ENCODE measurements at places on chromosomes 1 and 21.

DNA sequence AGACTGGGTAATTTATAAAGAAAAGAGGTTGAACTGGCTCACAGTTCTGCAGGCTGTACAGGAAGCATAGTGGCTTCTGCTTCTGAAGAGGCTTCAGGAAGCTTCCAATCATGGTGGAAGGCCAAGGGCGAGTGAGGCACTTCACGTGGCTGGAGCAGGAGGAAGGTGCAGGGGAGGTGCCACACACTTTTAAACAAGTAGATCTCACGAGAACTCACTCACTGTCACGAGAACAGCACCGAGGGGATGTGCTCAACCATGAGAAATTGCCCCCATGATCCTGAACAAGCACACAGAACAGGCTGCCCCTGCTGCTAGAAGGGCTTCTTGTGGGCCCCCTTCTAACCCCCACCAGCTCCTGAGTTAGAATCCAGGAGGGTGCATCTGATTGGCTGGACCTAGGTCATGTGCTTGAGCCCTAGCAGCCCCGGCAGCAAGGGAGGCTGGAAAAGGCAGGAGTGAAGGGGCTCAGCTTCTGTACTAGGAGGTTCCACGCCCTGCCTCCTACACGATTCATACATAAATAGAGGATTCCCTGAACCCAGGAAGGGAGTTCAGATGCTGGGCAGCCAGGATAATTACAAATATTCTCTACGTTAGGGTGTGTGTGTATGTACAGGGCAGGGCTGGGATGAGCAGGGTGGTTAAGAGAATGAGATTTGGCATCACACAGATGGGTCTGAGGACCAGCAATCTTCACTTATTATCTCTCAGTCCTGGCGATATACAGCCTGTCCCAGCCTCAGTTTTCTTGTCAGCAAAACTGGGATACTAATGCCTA, 72.8 kb upstream of the ATP5PO start:
- no peak for DNase-seq

DNA sequence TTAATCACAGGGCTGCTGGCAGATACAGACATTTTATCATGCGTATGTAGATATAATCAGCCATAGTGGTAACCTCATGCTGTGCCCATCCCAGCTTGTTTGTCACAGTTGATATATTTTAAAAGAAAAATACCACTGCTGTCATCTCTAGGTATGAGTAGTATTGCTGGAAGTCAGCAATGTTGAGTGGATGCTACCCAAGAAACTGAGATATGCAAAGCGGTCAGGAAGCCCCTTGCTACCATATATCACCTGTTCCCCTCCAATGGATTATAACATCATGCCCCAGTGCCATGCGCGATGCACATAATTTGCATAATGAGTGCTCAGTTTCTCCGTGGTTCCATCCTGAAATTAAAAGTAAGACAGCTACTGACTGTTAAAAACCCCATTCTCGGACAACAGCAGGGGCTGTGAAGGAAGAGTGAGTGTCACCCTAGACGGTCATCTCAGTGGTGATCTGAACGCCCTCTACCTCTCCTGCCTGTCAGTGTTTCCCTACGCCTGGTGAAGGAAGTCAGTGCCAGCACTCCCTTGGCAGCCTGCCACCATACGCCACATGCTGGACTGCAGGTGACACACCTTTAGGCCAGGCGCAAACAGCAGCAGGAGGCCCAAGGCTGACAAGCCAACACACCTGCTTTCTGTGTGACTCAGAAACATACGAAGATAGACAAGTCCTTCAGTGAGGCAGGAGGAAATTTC, 2.7 kb downstream of the IL10RB start:
- no peak for DNase-seq

DNA sequence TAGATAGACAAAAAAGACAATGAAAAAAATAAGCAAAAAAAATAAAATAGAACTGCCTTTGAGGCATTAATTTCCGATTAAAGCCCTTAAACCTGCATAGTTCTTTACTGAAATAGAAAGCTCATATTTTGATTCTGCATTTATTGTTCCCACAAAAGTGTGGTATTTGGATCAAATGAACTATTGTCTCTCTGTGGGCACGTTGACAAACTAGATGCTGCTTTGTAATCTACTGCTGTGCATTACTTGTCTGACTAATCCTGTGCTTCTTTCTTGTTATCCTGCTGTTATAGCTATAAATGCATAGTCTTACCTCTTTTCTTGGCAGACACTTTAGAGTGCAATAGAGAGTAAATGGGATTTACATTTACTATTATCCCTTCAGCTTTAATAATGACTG, 31.4 kb upstream of the SLC35D1 start:
- no peak for DNase-seq

DNA sequence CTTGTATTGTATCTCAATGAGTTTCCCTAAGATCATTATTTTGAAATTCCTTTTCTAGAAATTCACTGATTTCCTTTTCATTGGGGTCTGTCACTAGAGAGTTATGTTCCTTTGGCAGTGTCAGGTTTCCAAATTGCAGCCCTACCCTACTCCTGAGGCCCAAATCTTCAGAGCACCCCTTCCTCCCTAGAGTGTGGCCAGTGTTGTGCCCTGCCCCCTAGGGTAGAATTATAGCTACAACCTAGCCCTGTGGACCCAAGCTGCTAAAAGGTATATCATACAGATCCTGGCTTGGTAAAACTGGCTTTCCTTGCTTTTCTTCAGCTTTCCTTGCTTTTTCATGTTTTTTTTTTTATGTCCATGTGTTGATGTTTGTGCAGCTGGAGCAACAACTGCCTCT, 60.7 kb downstream of the DIPK1A start:
- DNase-seq, result no peak

DNA sequence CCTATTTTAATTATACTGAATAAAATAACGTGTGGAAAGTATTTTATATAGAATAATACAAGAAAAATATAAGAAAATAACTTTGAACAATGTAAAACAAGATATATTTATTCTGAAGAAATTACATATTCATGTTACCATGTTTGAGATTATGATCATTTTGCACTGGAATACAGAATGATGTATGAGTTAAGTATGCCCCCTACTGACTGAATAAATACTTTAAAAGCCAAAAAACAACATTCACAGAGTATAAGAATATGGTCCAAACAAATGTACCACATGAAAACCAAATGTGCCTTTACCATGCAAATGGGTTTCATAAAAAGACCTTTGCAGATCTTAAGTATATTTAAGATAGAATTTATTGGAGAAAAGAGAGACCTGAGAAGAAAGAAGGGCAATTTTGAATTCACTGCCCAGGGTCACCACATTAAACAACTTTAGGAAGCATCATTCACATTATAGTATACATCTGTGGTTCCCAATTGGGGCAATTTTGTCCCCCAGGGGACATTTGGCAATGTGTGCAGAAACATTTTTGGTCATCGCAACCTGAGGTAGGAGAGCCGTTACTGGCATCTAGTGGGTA, 136.6 kb upstream of the GFI1 start:
- DNase-seq, result no peak

- DNase-seq, result no peak
These were observed 113.5 kb downstream of the MAP3K21 start for GRCh38 chr1:233440951-233441401.

- no peak for DNase-seq
These were observed 4.8 kb downstream of the RSPO1 start for GRCh38 chr1:37629726-37630425.

DNA sequence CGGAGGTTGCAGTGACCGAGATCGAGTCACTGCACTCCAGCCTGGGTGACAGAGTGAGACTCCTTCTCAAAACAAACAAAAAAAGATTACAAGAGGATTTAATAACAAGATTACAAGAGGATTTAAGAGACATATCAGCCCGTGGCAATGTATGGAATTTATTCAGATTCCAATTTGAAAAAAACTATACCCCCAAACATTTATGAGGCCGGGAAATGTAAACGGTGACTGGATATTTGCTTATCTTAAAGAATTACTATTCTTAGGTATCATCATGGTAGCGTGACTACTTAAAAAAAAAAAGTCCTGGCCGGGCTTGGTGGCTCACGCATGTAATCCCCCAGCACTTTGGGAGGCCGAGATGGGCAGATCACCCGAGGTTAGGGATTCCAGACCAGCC, 21.2 kb upstream of the ELK4 start:
- no peak for DNase-seq

DNA sequence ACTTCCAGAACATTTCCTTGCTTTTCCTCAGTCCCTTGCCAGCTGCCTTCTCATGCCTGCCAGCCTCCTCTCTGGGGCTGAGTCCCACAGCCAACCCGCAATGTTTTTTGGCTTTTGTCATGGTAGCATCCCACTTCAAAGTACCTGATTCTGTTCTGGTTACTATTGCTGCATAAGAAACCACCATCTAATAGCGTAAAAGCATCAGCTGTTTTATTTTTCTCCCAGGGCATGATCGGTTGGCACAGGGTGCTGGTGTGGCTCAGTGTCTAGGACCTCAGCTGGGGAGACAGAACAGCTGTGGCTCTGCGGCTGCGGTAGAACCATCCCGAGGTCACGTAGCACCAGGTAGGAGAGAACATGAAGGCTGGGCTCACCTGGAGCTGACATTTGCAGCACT, 8.9 kb upstream of the PRMT2 start:
- no peak for DNase-seq

DNA sequence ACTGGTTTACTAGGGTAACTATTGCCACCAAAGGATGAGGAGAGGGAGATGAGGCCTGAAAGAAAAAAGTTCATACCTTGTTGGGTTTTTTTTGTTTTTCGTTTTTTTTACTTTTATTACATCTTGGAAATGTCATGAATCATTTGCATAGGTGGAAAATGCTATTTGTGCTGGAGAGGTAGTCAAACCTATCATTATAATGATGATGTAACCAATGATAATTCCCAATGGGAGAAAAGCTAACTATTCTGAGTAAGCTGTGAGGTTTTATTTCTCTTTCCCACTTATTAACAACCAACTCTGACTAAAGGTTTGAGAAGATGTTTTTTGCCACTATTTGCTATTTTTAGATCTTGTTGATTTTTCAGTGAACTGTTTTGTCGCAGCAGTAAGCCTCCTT, 29.0 kb downstream of the SH3GLB1 start:
- DNase-seq, result no peak

- DNase-seq, result no peak
These were observed 45.0 kb downstream of the ZBTB40 start for GRCh38 chr1:22496536-22497160.

- no peak for DNase-seq
These were observed 15.6 kb upstream of the VAMP3 start for GRCh38 chr1:7755448-7755847.

GRCh38 chr21:44666401-44667320, at the start of gene KRTAP12-2:
Gene KRTAP12-2 (minus strand): TSS chr21:44666927. CDS start chr21:44666886, 41 bp downstream.
- DNase-seq, result no peak

DNA sequence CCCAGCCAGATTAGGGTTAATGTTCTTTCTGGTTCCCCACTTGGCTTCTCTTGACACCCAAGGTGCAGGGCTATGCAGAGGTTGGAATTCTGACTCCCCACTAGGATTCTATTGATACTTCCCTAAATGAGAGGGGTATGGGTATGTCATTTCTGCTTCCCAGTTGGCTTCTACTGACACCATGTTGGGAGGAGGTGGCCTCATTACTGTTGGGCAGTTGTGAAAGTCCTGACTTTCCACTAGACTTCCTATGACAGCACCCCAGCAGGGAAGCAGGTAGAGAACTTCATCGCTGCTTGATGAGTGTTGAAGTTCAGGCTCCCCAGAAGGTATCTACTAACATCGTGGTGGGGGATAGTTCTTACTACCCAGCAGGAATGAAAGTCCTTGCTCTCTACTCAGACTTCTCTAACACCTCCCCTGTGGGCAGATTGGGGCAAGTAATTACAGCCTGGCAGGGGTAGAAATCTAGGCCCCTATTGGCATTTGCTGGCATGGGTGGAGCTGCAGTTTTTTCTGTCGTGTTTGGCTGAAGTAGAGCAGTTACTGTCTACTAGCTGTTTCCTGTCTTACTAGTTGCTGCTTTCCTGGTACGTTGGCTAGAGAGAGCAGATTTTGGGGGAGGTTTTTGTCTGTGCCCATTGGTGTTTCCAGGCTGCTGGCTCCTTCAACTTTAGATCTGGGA, 41.5 kb downstream of the ZYG11B start:
- DNase-seq, result no peak

- DNase-seq, result no peak
These were observed 84.6 kb downstream of the NEGR1 start for GRCh38 chr1:72197786-72198185.

DNA sequence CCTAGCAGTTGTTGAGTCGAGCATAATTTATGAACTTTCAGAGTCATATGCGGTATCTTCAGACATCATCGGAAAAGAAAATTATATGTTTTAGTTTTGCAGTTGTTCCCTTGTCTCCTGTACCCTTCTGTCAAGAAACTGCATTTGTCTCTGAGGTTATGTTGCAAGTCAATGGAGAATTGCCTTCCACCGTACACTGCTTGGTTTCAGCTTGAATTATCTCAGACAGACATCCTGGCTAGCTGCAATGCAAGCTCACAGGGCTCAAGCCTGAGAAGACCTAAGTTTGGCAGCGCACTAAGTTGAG, 156.0 kb downstream of the NFIA start:
- DNase-seq, result no peak

GRCh38 chr1:240803151-240803550, 191.2 kb upstream of the GREM2 start:
- DNase-seq, result no peak

DNA sequence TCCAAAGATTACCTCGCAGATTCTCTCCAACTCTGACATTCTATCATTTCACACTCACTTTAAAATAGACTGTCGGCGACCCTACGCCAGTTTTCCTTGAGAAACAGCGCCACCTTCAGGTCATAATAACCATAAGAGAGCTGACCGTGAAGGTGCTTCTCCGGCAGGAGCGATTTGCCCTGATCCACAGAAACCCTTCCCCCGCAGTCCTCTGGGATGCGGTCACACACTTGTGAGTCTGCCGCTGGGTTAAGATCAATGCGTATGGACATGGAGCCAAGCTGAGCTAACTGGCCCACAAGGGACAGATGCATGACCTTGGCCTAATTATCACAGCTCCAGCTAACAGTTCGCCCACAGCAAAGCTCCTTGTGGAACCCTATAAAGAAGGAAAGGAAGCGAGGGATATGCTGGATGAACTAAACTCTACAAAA, 32.8 kb upstream of the IFNAR2 start:
- no peak for DNase-seq

DNA sequence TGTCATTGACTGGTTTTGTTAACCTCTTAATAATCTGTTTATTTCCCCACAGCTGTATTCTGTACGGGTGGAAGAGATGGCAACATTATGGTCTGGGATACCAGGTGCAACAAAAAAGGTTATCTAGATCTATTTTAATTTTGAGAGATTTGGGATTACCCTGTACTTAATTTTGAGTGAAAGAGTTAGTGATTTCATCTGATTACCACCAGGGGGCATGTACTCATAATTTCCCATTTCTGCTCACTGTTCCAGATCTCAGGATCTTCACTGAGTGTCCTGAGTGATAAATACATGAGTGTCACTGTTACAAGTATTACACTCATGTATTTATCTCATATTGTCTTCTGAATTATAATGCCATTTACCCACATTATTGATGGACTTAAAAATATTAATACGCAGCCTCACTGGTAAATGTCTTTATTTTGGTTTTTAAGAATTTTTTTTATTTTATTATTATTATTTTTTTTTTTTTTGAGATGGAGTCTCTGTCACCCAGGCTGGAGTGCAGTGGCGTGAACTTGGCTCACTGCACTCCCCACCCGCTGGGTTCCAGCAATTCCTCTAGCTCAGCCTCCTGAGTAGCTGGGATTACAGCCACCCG, 27.4 kb downstream of the DTL start:
- DNase-seq, result no peak
